ENCODE measurements at places on chromosomes 6 and 20.
A peak's percentile ranks its signal among the peaks of the same experiment; 100 is the strongest.

DNA sequence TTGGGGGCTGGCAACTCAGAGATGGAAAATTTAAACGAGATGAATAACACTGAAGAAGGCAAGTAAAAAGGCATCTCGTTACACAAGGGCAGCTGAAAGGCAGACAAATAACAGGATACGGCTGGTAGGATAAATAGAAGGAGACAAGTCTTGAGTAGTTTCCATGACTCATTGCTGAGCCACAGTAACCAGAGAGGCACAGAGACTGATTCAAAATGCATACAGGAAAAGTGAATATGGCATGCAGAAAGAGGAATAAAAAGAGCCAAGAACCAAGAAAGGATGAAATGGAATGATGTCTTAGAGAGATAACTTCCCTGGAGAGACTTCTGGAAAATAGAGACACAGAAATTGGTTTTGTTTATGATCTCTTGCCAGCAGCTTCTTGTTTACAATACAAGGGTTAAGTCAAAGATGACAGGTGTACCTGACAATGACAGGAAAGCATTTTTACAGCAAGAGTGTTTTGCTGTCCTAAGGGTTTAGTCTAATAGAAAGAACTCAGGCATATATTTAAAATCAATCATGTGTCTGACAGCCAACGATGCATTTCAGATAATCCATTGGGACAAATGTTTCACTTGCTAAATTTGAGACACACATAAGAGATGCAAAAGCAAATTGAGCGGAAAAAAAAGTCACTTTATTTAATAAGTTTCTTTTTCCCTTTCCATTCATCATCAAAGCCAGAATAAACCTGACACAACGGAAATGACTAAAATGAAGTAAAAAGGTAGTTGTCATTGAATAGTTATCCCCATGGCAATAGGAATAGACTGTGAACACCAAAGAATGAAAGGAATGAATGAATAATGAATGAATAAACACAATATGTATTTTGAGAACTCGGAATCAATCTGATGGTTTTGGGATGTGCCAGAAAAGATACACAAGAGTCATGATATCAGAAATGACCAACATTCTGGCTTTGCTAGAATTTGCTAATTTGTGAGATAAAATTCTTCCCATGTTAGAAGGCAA lies 68.0 kb upstream of the KCNQ5 start:
- DNase-seq = no peak

DNA sequence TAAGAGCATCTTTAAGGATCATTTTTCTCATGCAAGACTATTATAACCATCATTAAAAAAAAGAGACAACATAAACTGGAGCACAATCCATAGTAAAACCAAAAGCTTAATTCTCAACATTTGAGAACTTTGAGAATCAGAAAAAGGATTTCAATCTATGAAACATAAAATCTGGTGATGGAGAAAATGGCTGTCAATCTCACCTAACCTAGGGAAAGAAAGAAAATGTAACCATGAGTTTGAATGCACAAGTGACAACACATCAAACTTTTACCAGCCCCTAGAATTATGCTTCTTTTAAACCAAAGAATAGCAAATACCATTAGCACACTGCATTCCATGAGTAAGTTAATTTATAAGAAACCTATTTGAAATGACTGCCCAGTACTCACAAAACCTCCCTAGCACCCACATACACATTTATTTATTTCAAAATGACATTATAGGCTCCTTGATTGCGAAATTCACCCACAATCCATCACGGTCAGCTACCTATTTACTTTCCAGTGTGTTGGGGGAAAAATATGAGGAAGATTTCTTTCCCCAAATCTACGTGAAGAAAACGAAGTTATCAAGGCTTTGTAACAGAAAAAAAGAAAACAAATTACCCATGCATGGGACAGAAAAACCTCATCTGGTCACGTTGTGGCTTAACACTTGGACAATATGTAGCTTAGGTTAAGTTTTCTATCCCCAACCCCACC lies 828 bp downstream of the ASCC3 start:
- no peak for DNase-seq

GRCh38 chr6:8657522-8657921 lies 222.2 kb upstream of the SLC35B3 start:
- no peak for DNase-seq

GRCh38 chr6:163355426-163355991 lies 59.0 kb upstream of the QKI start:
- DNase-seq = peak; percentile 59

GRCh38 chr20:63371291-63371865 lies 10.2 kb upstream of the CHRNA4 start:
- DNase-seq = no peak

All from posterior cingulate gyrus (tissue), 11 donors.